Mammary microvascular endothelial cell (primary cell): ENCODE measurements at places on chromosomes 3 and 15. TPM values are rescaled to one million over a fixed set of nuclear protein-coding genes. Genes with fewer than 3 reads are reported as not detected.

Gene TMEM212
- not detected in 2 replicates for total RNA-seq

Gene MESP2
- total RNA-seq, result not detected in 2 replicates

Gene SMAD6
- total RNA-seq, result 24.8 and 25.6 TPM in 2 replicates

Gene GOLGA8M
- 0.20 and 0.73 TPM in 2 replicates for total RNA-seq

Gene MOBP
- total RNA-seq, result under 0.01 and 0.05 TPM in 2 replicates

Gene ACP3
- not detected in 2 replicates for total RNA-seq

Gene FETUB
- not detected in 2 replicates for total RNA-seq

Gene IGSF11
- total RNA-seq, result not detected in 2 replicates

Gene CCDC33
- total RNA-seq, result not detected in 2 replicates

Gene TLR9
- not detected in 2 replicates for total RNA-seq

Gene TM4SF1
- total RNA-seq, result 612 and 623 TPM in 2 replicates

Gene IQCF5
- total RNA-seq, result not detected in 2 replicates

Gene GOLGA6L7
- total RNA-seq, result not detected in 2 replicates

Gene DCLK3
- under 0.01 and 0.05 TPM in 2 replicates for total RNA-seq

Gene NOX5
- not detected in 2 replicates for total RNA-seq

Gene GOLGA6A
- total RNA-seq, result not detected in 2 replicates

Gene SST
- not detected in 2 replicates for total RNA-seq

Gene MGLL
- total RNA-seq, result 116 and 137 TPM in 2 replicates

Gene CYP1A1
- 30.3 and 34.7 TPM in 2 replicates for total RNA-seq

Gene PLA2G4D
- total RNA-seq, result not detected in 2 replicates

Gene HMCES
- 26.8 and 32.8 TPM in 2 replicates for total RNA-seq

Gene COL6A5
- total RNA-seq, result not detected in 2 replicates

Gene NUTM1
- total RNA-seq, result not detected in 2 replicates

Gene CLDN16
- total RNA-seq, result 0.13 and 0.39 TPM in 2 replicates

Gene ZNF660
- total RNA-seq, result 0.33 and 0.49 TPM in 2 replicates

Gene PLIN1
- total RNA-seq, result 0.10 TPM in 1 of 2 replicates, not detected in the other

Gene ARGFX
- not detected in 2 replicates for total RNA-seq

Gene KBTBD13
- not detected in 2 replicates for total RNA-seq

Gene PPP2R3A
- 5.5 and 5.9 TPM in 2 replicates for total RNA-seq

Gene CHRNA3
- total RNA-seq, result not detected in 2 replicates

Gene GPR62
- 0.20 TPM in 1 of 2 replicates, not detected in the other for total RNA-seq

Gene SCG5
- total RNA-seq, result 0.30 and 0.60 TPM in 2 replicates

Gene CCDC39
- total RNA-seq, result not detected in 2 replicates

Gene CCDC9B
- 6.3 and 7.7 TPM in 2 replicates for total RNA-seq

Gene CHRM5
- total RNA-seq, result not detected in 2 replicates

Gene ATP13A5
- 0.13 TPM in 1 of 2 replicates, not detected in the other for total RNA-seq

Gene PIK3CB
- total RNA-seq, result 11.1 TPM in 2 replicates

Gene FOXB1
- not detected in 2 replicates for total RNA-seq

Gene TNFAIP8L3
- total RNA-seq, result 44.4 and 48.0 TPM in 2 replicates

Gene CKMT1A
- total RNA-seq, result not detected in 2 replicates

Gene ITGB5
- 190 and 217 TPM in 2 replicates for total RNA-seq

Gene CAMKV
- total RNA-seq, result not detected in 2 replicates

Gene LMCD1
- 14.1 and 15.3 TPM in 2 replicates for total RNA-seq

Gene PRR20G
- not detected in 2 replicates for total RNA-seq

Gene IL5RA
- total RNA-seq, result not detected in 2 replicates

Gene C2CD4B
- total RNA-seq, result 33.0 and 43.0 TPM in 2 replicates

Gene SYNPR
- not detected in 2 replicates for total RNA-seq

Gene GOLGA6L10
- total RNA-seq, result 0.05 and 0.13 TPM in 2 replicates

Gene KCNH8
- not detected in 2 replicates for total RNA-seq

Gene MCF2L2
- total RNA-seq, result 0.15 and 1.7 TPM in 2 replicates

Gene AMIGO3
- total RNA-seq, result 1.5 TPM in 1 of 2 replicates, not detected in the other

Gene NR2E3
- 0.13 TPM in 1 of 2 replicates, not detected in the other for total RNA-seq
